ENCODE measurements at places on chromosomes 6 and 20. TPM values are rescaled to one million over a fixed set of nuclear protein-coding genes. Genes with fewer than 3 reads are reported as not detected.

GRCh38 chr6:151056230-151056907 lies 183.4 kb upstream of the AKAP12 start:
- DNase-seq = no peak

- DNase-seq = no peak
Observed at GRCh38 chr20:53750827-53751619, 157.4 kb upstream of the ZNF217 start.

The GPX5 gene
- total RNA-seq = not detected

- DNase-seq = peak; percentile 87
Observed at GRCh38 chr6:44342489-44342888, at the start of gene SPATS1. SPATS1 (plus strand) TSS chr6:44342650; CDS start chr6:44343096, 446 bp downstream.

DNA sequence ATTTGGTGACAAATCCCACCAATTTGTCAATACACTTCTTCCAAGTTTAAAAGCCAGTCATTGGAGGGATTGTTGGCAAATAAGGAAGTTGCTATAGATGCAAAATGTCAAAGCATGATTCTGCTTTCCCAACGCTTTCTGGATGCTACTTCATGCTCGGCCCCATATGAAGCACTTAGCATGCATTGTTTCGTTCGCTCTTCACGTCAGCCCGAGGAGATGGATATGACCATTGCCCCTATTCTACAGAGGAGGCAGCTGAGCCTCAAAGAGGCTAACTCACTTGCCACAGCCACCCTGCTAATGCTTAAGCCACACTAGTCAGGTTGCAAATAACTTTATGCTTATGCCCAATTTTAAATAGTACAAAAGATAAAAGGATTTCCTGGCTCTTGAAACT lies 2.8 kb upstream of the NXT1 start:
- DNase-seq = peak; percentile 60

GRCh38 chr20:4471221-4471620 lies 250.5 kb upstream of the PRND start:
- no peak for DNase-seq

GRCh38 chr6:13012977-13013680 lies 296.6 kb downstream of the PHACTR1 start:
- DNase-seq = peak; percentile 18

The TRDN gene
- total RNA-seq = not detected

DNA sequence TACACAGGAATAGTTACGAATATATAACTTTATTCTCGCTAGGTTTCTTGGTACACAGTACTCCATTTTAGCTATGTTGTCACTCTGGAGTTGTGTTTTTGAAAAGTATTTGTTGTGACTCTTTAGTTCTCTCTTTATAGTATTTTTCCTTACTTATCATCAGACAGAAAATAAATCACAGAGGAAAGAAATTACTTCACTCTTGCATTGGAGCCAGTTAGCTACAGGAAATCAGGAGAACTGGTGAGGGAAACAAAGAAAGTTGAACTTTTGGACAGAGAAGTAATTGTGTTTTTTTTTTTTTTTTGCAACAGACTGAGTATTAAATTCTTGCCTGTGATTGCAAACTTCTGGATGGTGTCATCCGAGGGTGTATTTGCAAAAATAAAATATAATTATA lies 33.9 kb downstream of the DSE start:
- no peak for DNase-seq

DNA sequence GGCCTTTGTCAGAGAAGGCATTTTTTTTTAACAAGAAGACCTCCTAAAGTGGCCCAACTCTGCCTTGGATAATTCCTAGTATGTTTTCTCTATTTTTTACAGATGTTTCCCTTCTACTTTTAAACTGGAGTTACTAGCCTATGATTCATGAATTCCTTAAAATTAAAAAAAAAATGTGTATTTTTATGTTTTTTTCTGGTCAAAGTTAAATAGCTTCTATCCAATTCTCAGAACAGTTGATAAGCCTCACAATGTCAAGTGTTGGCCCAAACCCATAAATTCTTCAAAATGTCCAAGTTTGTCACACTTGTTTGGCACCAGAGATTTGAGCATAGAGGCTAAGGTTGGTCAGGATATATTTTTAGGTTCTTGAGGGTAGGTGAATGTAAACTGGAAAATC lies 64.0 kb downstream of the JAG1 start:
- no peak for DNase-seq

- DNase-seq = no peak
Observed at GRCh38 chr6:152296648-152297376, 340.4 kb downstream of the SYNE1 start.

DNA sequence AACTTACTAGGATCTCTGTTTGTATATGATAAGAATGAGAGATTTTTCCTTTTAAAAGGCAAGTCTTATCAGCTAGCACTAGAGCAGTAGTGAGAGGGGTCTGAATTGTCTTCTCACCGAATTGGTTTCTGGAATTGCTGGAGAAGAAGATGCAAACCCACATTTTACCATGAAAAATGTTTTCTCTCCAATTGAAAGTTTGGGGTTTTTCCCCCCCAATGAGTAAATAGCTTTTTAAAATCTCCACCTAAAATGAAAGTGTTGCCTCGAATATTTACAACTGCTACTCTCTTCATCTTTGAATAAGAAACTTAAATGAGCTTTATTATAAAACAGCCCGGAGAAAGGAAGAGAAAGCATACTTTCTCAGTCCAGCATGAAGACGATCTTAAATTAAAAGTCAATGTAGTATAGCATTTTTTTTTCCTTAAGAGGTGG lies 1.8 kb downstream of the TCF21 start:
- DNase-seq = no peak

The PACSIN1 gene
- not detected for total RNA-seq

The CD83 gene
- total RNA-seq = 4.4 TPM

Data from lower leg skin (tissue), 4 donors.